Fibroblast of villous mesenchyme (primary cell): ENCODE measurements at places on chromosomes 13 and 19. TPM values are rescaled to one million over a fixed set of nuclear protein-coding genes. Genes with fewer than 3 reads are reported as not detected.

Gene NPAS1
- total RNA-seq = 0.32 and 0.86 TPM in 2 replicates

- no peak for DNase-seq
Observed at GRCh38 chr13:19605161-19605955, 28.1 kb upstream of the MPHOSPH8 start.

DNA sequence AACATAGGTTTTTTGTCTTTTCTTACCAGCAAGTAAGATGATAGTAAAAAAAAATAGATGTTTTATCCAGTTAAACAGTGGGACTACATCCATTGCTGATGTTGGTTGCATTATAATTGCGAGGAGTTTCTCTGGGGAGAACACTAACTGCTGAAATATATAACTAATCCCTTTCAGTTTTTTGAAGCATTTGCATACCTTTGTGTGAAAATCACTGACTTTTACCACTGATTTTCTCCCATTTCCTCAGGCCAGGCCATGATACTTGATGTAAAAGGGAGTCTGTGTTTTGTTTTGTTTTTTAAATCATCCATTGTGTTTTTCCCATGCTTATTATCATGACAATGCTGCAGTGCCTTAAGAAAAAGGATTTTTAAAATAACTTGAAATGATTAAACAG is 699.5 kb downstream of the PCDH9 start:
- no peak for DNase-seq

GRCh38 chr13:32737679-32738078 is 151.4 kb downstream of the PDS5B start:
- peak; percentile 65 for DNase-seq

Gene RFX2
- total RNA-seq = 4.5 and 6.5 TPM in 2 replicates

- DNase-seq = peak; percentile 58
Observed at GRCh38 chr13:75636436-75637180, 478 bp downstream of the LMO7 start.

GRCh38 chr19:6263735-6264444 is 15.9 kb downstream of the MLLT1 start:
- peak; percentile 48 for DNase-seq

- DNase-seq = peak; percentile 61
Observed at GRCh38 chr13:42333613-42334328, 61.8 kb downstream of the AKAP11 start.

GRCh38 chr19:55695511-55696290 is 20.7 kb downstream of the EPN1 start:
- DNase-seq = no peak

Gene ARHGAP45
- 0.43 and 0.97 TPM in 2 replicates for total RNA-seq

- no peak for DNase-seq
Observed at GRCh38 chr19:54673222-54673621, 10.4 kb downstream of the LILRB4 start.
